AG09319 (cell line): ENCODE measurements at places on chromosomes 1 and 21.

DNA sequence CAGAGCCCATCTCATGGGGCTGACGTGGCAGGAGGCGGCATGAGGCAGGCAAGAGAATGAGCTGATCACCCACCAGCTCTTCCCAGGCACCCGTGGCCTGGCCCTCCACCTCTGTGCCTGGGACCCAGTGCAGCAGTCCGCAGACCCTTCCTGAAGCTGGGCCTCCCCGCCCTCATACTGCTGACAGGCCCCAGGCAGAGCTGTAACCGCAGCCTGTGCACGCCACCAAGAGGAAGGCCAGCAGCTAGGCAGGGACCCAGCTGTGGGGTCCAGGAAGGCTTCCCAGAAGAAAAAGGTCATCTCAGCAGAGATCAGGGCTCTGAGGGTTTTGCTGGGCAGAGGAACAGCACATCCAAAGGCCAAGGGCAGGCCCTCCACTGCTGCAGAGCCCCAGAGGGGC is 9.8 kb upstream of the MTFR1L start:
- no peak for DNase-seq

- no peak for DNase-seq
Measured at GRCh38 chr1:27074175-27074780, 61.6 kb upstream of the TENT5B start.

DNA sequence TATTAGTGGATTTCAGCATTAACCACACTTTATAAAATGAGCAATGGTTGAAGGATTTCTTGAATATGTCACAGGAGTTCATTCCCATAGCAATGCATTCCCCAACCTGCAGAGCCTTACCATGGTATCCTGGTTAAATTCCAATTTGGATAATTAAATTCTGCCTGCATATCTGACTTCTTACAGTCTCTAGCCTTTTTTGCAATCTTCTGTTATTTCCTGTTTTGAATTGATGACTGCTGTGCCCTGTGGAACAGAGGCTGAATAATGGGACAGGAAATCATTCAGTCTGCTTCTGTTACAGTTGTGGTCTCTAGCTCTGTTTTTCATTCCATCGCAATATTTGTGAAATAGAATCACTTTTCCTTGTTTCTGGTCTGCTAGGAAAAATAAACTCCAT is 1823.9 kb downstream of the PLA2G4A start:
- DNase-seq: no peak

- DNase-seq: no peak
Measured at GRCh38 chr21:44999428-44999971, 59.7 kb downstream of the SLX9 start.

DNA sequence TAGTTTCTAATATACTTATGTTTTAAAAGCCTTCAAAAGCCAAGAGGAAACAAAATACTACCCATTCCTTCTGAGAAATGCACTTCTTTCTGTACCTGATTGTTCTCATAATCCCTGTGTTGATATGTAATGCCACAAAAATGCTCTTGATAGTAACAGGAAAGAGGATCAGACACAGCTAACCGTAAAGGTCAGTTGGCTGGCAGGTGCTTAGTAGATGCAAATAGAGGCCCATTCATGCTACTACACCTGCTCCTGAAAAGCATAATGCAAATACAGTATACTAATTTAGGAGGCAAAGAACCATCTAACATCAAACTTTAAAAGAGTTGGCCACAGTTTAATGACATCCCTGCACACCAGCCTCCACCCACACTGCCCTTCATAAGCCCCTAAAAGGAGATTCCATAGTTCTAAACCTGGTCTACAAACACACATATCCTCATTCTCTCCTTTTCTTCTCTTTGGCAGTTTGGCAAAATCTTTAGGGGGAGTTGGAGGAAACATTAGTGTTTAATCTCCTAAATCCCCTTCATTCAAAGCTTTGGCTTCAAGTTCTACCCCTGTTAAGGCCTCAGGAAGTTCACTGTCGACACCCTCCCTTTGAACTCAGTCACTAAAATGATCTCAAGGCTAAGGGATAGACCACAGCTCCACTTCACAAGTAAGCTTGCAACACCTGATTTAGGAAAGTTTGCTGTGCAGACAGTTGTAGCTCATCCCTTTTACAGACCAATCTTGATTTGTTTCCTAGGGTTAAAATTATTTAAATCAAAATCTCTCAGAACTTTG is 2.9 kb upstream of the CD46 start:
- no peak for DNase-seq

DNA sequence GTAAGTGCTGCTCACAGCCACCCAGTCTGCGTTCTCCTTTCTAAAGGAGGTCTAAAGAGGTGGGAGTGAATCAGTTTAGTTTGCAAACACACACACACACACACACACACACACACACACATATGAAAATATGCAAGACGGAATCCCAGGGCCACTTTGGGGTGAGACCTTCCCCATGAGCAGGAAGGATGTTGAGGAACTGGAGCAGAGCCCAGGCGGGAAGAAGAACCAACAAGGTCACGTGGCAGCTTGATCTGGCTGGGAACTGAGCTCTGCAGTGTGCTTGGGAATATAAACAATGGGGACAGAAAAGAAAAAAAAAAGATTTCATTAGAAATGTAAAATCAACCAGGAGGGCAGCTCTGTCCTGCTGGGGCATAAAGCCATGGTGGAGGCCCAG is 32.6 kb downstream of the OR2G3 start:
- no peak for DNase-seq

GRCh38 chr1:109906160-109906838 is 4.3 kb upstream of the CSF1 start:
- no peak for DNase-seq

DNA sequence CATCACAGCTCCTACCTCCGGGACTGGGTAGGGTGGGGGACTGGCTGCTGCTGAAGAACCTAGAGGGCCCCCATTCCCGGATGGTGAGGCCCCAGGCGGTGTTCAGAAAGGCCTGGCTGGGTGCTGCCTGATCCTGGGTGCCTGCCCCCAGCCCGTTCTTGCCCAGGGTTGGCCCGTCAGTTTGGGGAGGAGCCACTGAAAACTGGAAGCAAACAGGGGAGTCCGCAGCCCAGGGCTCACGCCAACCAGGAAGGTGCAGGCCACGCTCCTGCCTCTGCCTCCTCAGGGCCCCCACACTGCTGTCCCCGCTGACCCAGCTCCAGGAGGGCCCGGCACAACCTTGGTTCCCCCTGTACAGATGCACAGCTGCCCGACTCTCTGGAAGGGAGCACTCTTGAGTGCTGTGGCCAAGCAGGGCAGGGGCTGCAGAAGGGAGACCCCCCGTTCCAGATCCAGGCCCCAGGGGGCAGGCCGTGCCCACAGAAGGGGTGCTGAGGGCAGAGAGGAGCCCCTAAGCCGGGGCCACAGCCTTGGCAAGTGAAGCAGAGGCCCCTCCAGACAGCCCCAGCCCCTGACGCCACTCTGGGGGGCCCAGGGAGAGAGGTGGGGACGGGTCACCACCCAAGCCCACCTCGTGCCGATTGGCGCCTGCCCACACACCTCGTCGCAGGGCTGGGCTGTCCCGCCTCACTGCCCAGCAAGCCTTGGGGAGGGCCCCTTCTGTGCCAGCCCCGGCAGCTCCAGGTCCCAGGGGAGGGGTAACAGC is 5.5 kb downstream of the C1QTNF12 start:
- no peak for DNase-seq

GRCh38 chr1:242065813-242066212 is 66.9 kb upstream of the MAP1LC3C start:
- DNase-seq: no peak

DNA sequence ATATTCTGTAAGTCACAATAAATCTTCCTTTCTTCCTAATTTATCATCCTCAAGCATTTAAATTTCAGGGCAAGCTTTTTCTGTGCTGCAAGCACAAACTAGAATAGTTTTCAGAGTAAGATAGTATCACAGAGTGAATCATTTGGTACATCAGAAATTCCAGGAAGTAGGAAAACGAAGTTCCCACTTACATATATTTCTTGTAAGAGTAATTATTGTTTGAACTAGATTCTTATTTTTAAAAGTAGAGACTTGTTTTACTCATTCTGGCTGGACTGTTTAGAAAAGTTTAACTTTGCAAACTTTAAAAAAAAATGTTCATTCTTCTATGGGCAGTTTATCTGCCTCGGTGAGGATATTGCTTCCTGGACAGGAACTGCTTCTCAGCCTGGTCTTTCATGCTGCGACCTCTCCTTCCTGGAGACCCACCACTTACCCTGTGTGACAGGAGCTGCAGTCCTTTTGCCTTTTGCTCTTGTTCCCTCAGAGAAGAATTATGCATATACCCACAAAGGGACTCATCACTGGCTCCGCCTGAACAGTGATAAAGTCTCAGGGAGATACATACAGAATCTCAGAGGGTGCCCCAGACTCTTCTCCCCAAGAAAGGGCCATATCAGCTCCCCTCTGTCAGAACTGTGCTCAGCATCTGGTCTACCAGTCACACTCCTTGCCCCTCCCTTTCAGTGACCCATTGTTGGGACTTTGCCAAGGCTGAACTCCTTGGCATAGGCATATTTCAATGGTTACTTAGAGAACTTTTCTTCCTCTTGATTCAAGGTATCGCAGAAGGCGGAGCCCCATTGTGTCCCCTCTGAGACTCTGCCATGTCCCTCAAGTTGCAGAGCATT is 102.7 kb upstream of the CD55 start:
- DNase-seq: no peak

DNA sequence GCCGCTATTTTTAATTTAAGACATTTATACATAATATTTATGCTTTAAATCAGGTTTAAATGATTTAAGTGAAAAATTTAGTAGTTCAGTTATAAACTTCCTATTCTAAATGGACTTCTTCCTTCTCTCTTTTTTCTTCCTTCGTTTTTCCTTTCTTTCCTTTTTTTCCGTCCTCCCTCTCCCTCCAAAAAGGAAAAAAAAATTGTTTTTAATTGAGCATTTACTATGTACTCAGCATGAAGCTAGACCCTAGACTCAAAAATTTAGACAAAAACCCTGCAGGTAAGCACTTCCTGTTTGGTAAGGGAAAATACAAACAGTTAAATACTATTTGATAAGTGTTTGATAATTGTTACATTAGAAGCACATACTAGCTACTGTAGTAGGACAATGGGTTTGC is 2.6 kb upstream of the TM2D1 start:
- no peak for DNase-seq

DNA sequence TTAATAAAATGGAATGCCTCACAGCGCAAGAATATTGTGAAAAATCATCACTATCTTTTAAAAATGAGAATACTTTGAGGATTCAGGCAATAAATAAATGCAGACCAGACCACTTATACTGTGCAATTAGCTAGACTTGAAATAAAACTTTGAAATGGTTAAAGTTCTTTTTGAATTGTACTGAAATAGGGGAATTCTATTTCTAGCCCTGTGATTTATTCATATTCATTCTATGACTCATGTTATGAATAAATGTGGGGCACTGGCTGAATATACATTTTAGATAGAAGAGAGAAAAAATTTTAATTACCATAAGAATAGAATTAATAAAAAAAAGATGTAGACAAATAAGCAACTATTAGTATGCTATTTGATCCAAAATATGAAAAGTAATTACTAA is 16.4 kb upstream of the USP25 start:
- no peak for DNase-seq

DNA sequence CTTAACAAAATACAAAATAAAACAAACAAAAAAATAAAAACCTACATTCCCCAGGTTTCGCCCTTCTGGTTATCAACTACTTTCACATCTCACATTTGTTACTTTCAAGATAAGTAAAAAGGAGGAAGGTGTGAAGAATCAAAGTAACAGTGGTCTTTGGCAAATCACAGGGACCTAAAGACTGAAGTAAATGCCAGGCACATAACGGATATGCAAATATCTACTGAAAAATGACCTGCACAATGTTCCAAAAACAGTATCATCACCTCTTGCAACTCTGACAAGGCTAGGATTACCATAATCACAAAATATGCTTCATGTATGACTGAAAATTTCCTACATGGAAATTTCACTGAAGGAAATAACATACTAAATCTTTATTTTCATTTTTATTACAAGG is 29.3 kb downstream of the COP1 start:
- DNase-seq: no peak

- no peak for DNase-seq
Measured at GRCh38 chr1:59071289-59071688, 225.6 kb upstream of the FGGY start.

- no peak for DNase-seq
Measured at GRCh38 chr1:57222307-57222706, 201.6 kb downstream of the DAB1 start.

DNA sequence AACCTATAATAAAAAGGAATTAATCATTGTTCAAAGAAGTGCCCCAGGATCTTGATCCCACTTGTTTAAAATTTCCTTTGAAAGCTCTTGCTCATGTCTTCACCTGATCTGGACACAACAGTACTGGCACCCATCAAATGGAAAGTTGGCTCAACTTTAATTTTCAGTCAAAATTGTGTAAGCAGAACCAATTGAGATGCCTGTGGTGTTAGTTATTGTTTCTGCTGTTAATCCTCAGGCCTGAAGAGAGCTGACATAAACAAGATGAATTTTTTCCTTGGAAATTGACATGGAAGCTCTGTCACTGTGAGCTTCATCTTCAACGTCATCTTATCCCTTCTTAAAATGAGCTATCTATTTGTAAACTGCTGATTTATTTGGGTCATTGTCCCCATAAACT is 88.3 kb upstream of the TNFSF4 start:
- DNase-seq: no peak

DNA sequence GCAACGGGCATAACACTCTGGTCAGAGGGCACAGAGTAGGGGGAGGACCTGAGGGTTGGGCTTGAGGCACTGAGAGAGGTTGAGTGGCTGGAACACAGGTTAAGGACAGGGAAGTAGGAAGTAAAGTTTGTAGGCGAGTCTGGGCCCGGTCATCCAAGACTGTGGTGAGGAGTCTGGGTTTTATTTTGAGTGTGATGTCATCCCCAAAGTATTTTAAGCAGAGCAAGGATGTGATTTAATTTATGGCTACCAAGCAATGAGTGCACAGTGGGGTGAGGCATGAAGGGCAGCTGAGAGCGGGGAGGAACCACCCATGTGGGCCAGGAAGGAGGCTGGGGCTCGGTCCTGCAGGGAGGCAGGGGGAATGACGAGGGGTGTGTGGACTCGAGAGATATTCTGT is 11.2 kb upstream of the VWA5B1 start:
- DNase-seq: no peak
